GM04504 (cell line): ENCODE measurements at places on chromosomes 12 and 14.

GRCh38 chr14:94532447-94532846, 23.2 kb upstream of the SERPINA12 start:
- DNase-seq, result no peak

- DNase-seq, result no peak
Measured at GRCh38 chr14:101635749-101636560, 74.7 kb downstream of the DIO3 start.

- DNase-seq, result peak; percentile 3
Measured at GRCh38 chr12:2719392-2719791, 75.4 kb upstream of the FKBP4 start.

- no peak for DNase-seq
Measured at GRCh38 chr12:5272018-5272785, 159.7 kb upstream of the NTF3 start.

DNA sequence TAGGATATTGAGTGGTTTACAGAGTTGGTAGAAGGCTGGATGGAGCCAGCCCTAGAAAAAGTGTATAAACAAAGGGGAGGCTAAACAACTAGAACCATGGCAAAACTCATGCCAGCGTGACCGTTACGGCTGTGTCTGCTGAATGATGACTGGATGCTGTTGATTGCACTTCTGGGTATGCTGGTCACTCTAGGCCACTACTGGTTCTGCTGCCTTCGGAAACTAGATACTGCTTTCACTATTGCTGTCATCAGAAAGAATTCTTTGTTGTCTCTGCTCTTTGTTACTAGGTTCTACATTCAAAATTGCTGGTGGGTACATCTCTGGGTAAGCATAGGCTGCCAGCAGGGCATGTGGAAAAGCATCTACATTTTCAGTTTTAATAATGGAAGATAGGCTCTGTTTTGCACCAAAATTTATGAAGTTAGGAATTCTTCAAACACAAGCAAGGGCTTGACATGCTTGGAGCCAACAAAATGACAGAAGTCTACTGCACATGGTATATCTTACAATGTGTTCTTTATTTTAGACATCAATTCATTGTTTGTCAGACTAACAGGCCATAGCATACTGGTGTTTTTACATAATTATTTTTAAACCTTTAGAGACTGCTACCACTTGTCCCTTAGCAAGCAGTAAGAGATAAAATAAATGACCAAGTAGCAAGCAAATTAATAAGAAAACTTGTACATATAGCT, 15.4 kb downstream of the MON2 start:
- DNase-seq, result no peak

GRCh38 chr12:55019784-55020183, at the start of gene NEUROD4:
Gene NEUROD4 (plus strand): TSS chr12:55019974. CDS start chr12:55026440, 6,466 bp downstream.
- peak; percentile 21 for DNase-seq

DNA sequence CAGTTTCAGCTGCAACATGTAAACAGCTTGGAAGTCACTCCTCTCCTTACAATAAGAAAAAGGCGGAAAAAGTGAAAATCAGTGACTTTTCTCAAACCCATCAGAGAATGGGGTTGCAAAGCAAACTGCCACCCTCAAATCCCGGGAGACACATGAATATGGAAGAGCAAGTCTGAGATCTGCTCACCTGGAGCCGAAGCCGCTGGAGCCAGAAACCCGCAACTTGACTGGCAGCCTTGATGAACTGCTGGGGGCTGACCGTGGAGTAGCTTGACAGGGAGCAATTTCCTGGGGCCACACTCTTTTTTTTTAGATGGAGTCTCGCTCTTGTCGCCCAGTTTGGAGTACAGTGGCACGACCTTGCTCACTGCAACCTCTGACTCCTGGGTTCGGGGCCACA, 208.2 kb downstream of the KIF26A start:
- DNase-seq, result no peak

GRCh38 chr14:96962337-96962736, 165.2 kb downstream of the VRK1 start:
- DNase-seq, result no peak

GRCh38 chr14:37230551-37231194, 32.9 kb downstream of the MIPOL1 start:
- peak; percentile 32 for DNase-seq

DNA sequence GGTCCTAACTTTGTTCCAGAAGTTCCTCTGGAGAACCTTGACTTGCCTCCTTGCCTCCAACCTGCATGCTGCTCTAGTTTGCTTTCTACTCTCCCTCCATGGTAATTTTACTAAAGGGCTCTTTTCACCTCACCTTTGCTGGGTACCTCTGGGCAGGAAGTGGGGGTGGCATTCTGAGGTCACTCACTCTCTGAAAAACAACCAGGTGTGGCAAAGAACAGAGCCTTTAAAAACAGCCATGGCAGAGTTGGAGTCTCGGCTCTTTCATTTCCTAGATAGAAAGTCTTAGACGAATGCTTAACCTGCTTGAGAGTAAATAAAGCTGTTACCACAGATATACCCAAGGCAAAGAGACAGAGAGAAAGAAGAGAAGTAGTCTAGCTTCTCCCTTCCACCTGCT, 827.9 kb downstream of the BCL11B start:
- DNase-seq, result no peak

DNA sequence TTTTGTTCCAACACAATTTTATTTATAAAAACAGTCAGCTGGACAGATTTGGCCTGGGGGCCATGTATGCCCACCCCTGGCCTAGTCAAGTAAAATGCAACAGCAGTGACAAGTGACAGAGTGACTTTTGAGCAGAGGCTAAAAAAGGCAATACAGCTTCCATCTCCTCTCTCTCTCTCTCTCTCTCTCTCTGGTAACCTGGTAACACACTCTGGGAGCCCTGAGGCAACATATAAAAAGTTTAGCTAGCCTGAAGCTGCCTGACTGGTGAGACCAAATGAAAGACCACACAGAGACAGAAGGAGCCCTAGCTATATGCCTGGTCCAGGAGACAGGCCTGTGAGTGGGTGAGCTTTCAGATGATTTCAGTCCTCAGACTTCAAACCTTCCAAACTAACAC, 105.4 kb downstream of the DENND5B start:
- DNase-seq, result no peak

DNA sequence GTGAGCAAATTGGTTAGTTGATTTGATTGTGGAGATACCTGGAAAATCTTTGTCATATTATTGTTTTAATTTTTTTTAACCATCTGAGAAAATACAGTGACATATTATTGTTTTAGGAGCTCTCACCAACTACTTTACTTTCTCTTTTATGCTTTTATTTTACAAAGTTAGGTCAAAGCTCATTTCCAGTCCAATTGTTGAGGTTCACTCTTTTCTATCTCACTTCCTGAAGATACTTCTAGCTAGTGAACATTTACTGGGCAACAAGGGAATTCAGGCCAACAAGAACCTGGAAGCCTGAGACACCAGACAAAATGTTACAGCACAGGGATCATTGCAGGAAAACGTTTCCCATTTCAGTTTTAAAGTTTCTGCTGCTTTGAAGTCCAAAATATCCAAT, 3.9 kb downstream of the TMEM30B start:
- no peak for DNase-seq

GRCh38 chr14:72774894-72775620, 118.8 kb downstream of the DPF3 start:
- DNase-seq, result no peak

GRCh38 chr12:129136694-129137325, 283.5 kb downstream of the GLT1D1 start:
- no peak for DNase-seq

GRCh38 chr12:109900752-109901580, 892 bp downstream of the TCHP start:
- DNase-seq, result no peak

DNA sequence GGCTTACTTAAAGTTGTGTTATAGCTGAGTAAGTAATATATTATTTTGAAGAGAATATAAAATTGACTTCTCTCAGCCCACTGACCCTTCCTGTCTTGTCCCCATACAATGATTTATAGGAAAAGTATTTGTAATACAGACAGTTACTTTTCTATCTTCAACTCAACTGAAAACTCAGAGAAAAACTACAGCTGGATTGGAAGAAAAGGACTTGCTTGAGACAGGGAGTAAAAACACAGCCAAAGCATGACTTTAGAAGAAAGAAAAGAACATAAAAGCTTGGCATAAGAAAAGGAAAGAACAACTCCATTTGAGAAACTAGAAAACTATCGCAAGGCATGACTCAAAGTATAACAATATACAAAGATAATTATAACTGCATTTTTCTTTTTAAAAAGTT, 57.5 kb downstream of the MSRB3 start:
- no peak for DNase-seq

DNA sequence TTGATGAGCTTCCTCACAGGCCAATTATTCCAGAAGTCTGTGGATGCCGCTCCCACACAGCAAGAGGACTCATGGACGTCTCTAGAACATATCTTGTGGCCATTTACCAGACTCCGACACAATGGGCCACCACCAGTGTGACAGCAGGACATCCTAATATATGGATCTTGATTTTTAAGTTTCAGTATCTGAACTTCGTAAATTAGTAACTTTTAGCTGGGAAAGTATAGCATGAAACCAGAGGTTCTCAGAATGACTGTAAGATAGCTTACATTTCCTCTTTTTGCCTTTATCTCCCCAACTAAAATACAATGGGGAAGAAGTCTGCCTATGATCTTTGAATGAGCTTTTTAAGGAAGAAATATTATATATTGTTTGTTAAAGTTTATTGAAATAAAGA, 87.0 kb downstream of the DNAI7 start:
- no peak for DNase-seq

DNA sequence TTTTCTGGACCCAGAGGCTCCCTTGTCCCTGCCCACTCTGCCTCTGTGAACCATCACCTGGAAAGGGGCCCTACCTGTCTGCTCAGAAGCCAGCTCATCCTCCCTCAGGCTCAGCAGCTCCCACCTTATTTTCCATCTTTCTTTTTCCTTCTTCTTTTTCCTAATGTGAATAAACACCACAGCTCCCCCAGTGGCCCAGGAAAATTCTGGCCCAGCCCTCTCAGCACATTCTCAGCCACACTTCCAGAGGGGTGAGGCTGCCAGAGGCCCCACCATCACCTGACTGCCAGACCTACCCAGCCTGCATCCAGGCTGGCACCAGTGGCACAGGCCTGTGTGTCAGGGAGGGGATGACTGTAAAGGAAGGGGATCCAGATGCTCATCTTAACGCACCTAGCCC, 23.0 kb downstream of the ZFHX2 start:
- no peak for DNase-seq

DNA sequence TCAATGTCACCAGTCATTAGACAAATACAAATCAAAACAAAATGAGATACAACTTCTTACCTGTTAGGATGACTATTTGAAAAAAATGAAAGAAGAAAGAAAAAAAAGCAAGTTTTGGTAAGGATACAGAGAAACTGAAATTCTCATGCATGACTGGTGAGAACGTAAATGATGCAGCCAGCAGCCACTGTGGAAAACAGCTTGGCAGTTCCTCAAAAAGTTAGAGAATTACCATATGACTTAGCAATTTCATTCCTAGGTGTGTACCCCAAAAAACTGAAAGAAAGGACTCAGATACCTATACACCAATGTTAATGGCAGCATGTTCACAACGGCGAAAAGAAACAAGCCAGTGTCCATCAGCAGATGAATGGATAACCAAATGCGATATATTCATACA, 26.6 kb downstream of the NINJ2 start:
- DNase-seq, result no peak

- DNase-seq, result no peak
Measured at GRCh38 chr14:70897464-70897863, 9.8 kb upstream of the PCNX1 start.

- no peak for DNase-seq
Measured at GRCh38 chr12:28517101-28517500, 326.8 kb downstream of the CCDC91 start.

GRCh38 chr12:12546314-12546772, 16.3 kb downstream of the DUSP16 start:
- DNase-seq, result no peak

DNA sequence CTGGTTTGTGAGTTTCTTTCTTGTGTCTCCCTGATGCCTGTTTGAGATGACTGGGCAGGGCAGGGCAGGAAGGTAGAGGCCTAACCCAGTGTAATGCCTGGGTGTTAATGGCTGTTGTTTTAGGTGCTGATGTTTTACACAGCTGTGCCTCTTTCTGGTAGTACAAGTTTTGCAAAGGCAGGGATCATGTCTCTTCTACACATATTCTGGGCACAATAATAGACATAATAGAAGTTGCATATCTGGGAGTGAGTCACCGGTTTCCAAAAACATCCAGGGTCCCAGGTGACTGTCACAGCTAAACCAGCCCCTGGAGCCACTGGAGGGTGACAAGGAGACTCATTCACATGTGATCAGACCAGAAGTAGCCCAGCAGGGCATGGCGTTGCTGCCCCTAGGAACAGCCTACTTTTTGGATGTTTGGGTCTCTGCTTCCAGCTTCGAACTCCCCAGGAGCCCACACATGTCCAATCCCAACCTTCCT, 18.1 kb downstream of the TPCN1 start:
- DNase-seq, result no peak
